Vagina (tissue), 2 donors: ENCODE measurements at places on chromosomes 3 and 15. TPM values are rescaled to one million over a fixed set of nuclear protein-coding genes. Genes with fewer than 3 reads are reported as not detected.

DNA sequence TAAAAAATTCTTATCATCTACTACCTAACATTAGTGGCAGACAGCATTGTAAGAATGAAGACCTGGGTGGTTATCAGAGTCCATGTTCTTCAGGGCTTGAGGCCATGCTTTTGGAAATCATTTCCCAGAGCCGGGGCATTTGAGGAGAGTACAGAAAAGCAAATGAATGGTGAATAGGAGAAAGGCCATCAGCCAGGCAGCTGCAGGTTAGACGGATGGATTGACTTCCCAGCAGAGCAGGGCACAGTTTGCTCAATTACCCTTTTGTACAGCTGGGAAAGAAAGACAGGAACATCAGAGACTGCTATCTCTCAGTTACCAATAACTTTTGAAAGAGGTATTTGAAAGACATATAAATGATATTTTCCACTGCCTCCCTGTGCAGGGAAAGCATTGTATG is 135.6 kb downstream of the ALCAM start:
- DNase-seq, result no peak

DNA sequence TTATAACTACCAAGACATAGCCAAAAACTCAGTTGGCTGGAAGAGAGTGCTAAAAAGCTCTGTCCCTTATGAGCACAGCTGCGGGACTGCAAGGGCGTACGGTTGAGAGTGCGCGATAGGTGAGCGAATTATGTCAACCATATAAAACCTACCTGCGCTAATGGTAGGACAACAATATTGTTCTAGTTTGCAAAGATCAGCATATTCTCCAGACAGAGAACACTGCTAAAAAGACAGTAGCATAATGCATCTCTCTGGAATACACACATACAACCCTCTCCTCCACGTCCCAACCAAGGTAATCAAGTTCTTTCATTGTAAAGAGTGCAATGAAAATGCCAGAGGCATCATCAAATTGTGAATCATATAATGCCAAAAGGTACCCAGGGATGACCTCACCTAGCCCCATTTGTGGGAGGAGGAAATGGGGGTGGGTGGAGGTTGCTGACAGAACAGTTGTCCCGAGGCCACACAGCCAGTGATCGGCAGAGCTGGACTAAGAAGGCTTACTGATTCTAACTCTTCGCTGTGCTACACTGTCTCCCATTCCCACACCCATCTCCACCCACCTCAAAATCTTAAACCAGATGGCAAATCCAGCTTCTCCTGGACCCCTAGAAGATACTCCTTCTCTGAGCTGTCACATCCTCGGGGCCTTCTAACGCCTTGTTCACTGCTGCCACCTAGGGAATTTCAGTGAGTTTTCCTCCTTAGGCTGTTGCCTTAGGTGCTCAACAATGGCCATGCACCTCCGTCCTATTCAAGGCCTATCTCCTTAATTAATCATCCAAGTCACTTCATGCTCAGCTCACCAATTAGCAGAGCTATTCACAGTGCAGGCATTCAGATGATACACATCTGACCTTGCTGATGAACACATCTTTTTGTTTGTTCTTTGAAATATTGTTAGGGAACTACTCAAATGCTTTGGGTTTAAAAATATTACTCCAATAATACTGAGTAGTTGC is 60.7 kb downstream of the RPL22L1 start:
- DNase-seq, result no peak

GRCh38 chr15:88699861-88700260 is 61.0 kb downstream of the ISG20 start:
- DNase-seq, result no peak

Gene CCDC66
- total RNA-seq, result 19.2 TPM

- DNase-seq, result no peak
These were observed 49.7 kb upstream of the FBN1 start for GRCh38 chr15:48695088-48695826.

DNA sequence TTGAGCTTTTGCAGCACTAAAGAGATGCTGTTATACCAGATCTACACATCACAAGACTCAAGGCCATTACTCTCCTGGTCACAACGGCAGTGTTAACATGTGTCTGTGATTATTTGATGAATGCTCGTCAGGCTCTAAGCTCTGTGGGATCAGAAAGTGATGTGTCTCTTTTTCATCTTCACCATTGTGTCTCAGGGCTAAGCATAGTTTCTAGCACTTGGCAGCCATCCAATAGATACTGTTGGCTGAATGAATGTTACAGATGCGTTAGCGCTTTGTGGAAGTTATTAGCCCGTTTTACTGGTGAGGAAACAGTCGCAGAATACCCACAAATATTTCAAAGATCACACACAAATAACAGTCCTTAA is 1.2 kb upstream of the FAM81A start:
- no peak for DNase-seq

DNA sequence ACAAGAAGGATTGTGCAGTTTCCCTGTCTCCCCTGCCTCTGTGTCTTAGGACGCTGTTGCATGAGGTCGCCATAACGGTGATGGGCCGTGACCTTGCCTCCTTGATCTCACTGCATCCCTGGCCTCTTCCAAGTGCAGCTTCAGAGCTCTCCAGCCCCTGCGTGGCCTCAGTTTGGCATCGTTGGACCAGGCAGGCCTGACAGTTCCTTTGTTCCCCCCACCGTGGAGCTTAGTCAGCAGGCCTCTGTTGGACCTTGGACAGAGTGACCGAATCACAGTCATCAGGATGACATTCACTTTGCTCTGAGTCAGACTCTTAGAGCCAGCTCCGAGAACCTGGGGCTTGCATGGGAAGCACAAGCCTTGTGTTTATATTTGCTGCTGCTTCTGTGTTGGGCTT is 139.4 kb downstream of the OPA1 start:
- no peak for DNase-seq

DNA sequence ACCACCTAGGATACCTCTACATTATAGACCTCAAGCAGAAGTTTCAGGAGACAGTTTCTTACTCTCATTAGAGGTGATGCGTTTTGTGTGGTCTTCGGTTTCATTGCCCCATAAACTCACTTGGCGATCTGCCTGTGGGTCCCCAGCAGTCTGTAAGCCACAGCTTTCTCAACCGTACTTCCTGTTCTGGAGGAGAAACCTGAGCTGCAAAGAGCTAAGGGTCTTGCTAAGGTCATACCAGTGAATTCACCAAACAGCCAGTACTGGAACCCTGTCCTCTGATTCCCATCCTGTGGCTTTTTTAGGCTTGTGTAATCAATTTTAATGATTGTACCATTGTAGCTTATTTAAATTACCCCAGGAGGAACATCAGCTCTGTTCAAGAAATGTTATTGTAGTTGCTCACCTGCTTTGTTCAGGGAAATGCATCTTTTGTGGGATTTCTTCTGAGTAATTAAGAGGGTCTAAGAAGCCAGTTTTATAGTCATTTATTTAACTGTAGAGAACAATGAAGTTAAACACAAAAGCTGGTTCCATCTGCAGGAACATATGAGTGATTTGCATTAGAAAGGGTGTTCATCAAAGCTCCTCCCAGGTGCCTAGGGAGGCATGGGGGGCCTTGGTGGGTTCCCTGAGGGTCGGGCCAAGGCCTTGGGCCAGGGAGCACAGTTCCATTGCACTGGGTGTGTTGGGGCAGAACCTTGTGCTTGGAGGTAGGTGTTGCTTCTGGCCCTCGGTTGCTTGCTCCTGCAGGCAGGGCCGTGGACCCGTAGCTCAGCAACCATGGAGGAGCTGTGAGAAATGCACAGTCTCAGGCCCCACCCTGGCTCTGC is 69.6 kb downstream of the APBA2 start:
- no peak for DNase-seq

- no peak for DNase-seq
These were observed 330.7 kb downstream of the LSAMP start for GRCh38 chr3:116114586-116114985.

DNA sequence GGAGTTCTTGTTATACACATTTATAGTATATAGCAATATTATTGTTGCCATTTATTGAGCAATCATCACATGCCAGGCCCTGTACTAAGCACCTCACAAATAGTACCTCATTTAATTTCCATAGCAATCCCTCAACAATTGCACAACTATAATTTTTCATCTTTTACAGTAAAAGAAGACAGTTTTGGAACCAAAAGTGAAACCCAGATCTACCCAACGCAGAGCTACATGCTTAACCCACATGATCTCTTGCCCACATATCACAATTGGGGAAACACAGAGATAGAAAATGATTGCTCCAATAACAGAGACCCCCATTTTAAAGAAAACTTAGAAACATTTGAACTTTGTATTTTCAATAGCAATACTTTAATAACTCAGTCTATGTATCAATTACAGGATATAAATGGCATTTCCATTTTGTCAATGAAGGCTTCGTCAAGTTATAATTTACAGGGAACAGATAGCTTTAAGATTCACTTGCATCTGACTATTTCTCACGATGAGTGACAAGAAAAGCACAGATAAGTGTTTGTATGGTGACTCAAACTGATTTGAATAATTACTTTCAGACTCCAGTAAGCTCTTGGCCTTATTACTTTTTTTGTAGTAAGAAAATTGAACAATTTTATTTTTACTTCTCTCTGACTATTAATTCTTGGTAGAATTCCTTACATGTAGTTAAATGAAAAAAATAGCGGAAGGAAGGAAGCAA is 38.7 kb upstream of the CCDC50 start:
- no peak for DNase-seq

DNA sequence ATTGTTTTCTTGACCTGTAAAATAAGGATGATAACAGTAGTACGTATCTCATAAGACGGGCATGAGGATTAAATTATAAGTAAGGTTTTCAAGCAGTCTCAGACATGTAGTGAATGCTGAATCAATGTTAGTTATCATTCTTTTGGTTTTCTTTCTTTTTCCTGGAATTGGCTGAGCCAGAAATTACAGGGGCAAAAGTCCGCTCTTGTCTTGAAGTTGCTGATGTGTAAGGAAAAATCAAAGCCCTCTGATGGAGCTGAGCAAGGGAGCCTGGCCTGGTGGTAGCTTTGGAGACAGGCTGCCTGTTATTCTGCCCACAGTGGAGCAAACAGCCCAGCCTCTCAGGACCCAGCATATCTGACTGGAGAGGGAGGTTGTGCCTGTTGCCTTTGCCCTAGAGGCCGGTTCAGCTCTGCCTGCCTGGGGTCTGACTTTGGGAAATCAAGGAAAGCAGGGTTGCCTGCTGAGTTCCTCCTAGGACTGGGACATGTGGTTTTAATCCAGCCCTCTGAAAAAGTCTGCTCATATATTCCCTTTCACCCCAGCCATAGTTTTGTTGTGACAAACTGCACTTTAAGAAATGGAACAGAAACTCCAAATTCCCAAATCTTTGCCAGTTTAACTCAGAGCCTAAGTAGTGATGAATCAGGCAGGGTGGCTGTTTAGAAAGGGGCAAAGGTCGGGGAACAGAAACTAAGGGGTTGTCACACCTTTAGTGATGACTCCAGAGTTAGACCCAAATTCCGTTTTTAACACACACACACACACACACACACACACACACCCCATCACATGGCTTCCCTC is 40.1 kb downstream of the GASK1A start:
- no peak for DNase-seq

Gene GP5
- not detected for total RNA-seq

GRCh38 chr3:99126316-99126715 is 224.8 kb upstream of the DCBLD2 start:
- no peak for DNase-seq

Gene USF3
- total RNA-seq, result 19.2 TPM

Gene GUCA1C
- not detected for total RNA-seq

DNA sequence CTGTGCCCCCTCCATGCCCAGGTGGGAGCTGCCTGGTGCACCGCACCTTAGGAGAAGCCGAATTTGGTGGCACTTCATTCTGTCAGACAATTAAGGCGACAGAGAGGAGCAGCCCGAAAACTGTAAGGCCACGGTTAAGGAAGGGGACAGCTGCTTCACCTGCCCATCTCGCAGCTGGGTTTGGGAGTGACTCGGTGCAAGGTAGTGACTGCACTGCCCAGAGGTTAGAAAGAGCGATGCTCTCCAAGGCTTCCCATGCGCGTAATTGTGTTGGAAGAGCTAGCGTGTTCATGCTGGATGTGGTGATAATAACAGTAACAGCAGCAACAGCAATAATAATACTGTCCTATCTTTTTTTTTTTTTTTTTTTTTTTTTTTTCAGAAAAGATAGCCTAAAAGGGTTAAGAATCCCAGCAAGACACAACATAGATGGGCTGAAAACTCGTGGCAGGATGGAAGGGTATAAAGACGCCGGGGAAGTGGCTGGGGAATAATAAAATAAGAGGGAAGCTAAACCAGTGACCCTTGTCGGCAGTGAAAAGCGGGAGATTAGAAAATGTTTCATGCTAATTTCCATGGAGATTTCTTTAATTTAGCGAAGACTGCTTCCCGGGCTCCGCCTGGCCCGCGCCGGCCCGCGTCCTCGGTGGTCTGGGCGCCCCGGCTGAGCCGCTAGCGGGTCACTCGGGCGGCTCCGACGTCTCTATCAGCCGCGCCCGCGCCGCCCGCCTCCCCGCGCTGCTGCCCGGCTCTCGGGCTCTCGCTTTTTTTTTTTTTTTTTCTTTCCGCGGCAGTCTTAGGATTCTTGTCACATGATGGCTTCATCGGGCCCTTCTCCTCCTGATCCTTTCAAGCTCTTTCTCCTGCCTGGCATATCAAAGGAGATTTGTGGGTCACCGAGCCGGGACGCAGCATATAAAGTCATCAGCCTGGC is 617.1 kb downstream of the NR2F2 start:
- DNase-seq, result no peak

Gene TMC3
- 2.7 TPM for total RNA-seq

DNA sequence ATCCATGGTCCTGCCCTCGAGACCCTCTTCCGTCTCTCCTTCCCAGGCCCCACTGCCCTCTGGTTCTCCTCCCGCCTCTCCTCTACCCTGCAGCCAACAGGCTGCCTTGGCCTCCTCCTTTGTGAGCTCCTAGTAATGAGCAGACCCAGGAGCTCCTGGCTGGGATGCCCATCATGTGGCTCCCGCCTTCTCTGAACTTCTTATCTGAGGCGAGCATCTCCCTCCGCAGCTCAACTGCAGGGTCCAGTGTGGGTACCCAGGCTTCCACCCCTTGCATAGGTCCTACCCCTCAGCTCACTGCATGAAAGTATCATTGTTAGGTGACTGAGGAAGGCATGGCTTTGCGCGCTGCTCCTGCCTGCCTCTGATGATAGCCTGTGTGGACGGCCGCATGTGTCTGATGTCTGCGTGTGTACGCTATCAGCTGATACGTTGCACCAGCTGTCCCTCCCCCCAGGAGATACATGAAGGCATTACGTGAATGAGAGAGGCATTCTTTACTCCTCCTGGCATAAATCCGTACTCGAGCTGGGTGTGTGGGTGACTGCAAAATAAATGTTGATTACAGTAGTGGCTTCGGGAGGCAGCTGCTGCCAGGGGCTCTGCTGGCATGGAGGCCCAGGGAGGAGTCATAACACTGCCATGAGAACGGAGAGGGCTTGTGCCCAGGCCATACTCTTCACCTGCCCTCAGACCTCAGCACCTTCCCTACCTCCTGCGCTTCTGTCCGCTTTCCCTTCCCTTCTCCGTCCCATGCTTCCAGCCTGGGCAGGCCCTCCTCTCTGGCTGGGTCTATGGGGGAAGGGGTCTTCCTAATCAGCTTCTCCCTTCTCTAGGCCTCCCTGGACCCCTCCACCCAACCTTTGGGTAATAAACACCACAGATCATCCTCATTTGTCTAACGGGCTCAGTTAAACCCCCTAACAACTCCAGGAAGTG is 48.8 kb downstream of the ZNF710 start:
- DNase-seq, result no peak

- DNase-seq, result no peak
These were observed 48.1 kb upstream of the OXTR start for GRCh38 chr3:8817486-8817885.

Gene DBR1
- 8.6 TPM for total RNA-seq

- peak; percentile 70 for DNase-seq
These were observed 102.9 kb downstream of the CACNA1D start for GRCh38 chr3:53597136-53597915.
